ENCODE measurements at places on chromosomes 16 and 17. TPM values are rescaled to one million over a fixed set of nuclear protein-coding genes. Genes with fewer than 3 reads are reported as not detected.

The HSD11B2 gene
- total RNA-seq: 18.8 TPM

- DNase-seq: no peak
These were observed 214.0 kb upstream of the CDH13 start for GRCh38 chr16:82412770-82413169.

- no peak for DNase-seq
These were observed 25.0 kb downstream of the WIPI1 start for GRCh38 chr17:68432086-68432864.

- DNase-seq: no peak
These were observed 174.9 kb downstream of the VPS53 start for GRCh38 chr17:539766-540165.

GRCh38 chr16:75238853-75239541 lies 12.4 kb downstream of the BCAR1 start:
- no peak for DNase-seq

The ZNF19 gene
- total RNA-seq: 5.8 TPM

DNA sequence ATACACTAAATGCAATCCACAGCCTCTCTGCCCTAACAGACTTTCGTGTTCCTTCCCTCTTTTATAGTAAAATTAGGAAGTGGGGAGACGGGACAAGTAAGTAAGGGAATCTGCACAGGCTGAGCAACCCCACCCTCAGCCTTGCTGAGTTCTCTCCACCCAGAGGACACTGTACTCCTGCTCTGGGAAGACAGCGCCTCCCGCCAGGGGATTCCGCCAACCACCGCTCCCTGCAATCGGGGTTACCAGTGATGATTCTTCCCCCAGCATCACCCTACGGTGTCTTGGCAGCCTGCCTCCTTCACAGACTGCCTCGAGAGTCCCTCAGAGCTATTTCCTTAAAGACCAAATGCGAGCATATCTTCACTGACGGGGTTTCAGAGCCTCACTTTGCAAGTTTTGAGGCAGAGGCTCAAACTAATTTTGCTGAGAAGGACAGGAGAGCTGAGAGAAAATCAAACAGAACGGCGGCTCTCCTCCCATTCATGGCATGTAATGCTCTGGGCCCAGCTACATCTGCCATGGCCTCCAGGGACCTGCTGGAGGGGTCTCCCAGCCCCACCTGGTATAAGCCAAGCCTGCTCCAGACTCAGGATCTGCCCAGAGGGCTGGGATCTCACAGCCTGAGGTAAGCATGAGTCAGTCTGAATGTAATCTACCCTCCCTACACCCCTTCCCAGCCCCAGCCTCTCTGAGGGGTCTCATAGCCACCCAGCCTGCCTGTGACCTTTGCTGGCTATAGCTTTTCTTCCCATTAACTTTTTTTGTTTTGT lies 22.7 kb upstream of the ASGR2 start:
- no peak for DNase-seq

DNA sequence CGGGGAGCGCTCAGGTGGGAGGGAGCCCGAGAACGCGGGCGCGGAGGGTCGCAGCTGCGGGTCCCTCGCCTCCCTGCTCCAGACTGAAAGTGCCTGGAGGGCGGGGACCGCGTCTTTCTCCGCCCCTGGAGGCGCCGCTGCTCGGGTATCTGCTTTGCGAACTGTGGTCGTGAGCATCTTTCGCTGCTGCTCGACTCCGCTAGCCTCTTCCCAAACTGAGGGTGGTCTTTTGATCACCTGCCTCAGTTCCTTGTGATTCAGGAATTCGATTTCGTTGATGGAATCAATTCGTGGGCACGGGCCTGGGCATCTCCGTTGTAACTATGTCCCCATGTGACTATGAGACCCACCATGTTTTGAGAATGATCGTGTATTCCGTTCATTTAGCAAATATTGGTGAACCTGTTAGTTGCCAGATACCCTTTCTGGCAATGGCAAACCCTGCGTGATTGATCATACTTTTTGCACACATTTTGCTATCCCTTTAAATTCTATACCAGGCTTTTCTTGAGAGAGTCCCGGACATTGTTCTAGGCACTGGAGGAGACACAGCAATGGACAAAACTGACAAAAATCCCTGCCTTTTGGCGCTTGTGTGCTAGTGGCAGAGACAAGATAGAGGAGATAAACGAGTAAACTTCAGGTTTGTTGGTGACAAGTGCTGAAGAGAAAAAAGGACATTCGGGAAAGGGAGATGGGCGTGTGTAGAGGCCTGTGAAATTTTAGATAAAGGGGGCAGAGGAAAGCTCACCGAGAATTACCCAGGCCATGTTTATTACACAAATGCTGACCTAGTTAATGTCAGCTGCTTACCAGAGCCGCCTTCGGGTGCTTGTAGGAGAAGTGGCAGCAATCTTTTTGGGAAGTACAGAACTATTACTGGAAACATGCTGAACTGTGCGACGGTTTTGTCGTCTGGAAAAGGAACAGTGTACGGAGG lies 948 bp downstream of the UTP18 start:
- peak; percentile 95 for DNase-seq

The ALKBH5 gene
- 80.9 TPM for total RNA-seq

GRCh38 chr16:90043526-90043925 lies 24.3 kb upstream of the DBNDD1 start:
- DNase-seq: no peak

DNA sequence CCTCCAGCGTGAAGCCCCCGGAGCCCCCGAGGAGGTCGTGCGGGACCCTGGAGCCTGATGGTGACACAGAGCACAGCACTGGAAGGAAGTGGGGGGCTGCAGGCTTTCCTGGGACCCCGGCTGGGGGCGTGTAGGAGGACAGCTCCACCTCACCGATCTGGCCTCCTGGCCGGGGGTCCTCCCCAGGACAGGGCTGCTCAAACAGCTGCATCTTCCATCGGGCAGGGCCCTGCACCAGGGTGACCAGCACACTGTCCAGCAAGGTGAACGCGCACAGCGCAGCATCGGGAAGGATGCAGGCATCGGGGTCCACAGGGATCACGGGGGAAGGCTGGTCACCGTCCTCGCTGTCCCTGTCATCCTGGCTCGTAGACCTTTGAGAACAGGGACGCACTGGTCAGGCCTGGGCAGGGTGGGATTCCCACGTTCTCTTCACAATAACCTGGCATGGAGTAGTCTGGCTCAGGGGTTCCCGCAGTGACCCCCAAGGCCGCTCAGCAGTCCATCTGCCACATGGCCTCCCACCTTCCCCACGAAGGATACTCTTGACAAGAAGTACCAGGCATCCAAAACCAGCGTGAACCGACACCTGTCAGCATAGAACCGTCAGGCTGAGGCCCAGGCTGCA lies 1.2 kb downstream of the FAAP100 start:
- no peak for DNase-seq

GRCh38 chr16:4450430-4450829 lies 24.0 kb downstream of the NMRAL1 start:
- no peak for DNase-seq

The HBA2 gene
- total RNA-seq: not detected

DNA sequence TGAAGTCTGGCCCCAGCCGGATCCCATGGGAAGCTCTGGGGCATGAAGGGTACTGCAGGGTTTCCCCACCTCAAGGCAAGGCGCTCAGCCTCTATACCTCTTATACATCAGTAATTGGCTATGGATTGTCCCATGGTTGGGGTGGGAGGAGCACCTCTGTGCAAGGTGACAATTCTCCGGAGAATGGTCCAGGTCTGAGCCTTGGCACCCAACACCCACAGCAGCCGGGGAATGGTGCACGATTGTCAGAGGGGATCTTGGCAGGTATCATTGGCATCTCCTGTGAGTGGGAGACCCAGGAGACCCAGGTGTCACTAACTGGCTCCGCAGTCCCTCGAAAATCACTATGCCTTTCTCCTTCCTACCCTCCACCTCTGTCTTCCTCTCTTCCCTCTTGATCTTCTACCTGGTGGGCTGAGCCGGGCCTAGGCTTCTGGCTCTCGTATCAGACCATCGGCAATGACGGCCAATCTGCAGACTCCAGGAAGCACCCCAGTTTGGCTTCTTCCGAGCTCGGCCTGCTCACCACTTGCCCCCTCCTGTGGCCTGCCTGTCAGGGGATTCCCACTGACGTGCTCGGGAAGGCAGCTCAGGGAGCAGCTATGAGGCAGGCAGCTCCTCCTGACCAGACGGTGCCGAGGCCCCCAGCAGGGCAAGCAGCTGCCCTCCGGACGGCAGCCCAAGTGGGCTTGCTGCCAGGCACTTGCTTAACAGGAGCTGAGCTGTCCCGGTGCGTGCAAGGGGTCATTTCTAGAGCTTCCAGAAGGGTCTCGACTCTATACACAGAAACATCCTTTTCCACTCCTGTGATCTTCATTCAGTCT lies 10.0 kb upstream of the CALB2 start:
- no peak for DNase-seq

The CCL16 gene
- total RNA-seq: not detected

The TBC1D3 gene
- 0.18 TPM for total RNA-seq

DNA sequence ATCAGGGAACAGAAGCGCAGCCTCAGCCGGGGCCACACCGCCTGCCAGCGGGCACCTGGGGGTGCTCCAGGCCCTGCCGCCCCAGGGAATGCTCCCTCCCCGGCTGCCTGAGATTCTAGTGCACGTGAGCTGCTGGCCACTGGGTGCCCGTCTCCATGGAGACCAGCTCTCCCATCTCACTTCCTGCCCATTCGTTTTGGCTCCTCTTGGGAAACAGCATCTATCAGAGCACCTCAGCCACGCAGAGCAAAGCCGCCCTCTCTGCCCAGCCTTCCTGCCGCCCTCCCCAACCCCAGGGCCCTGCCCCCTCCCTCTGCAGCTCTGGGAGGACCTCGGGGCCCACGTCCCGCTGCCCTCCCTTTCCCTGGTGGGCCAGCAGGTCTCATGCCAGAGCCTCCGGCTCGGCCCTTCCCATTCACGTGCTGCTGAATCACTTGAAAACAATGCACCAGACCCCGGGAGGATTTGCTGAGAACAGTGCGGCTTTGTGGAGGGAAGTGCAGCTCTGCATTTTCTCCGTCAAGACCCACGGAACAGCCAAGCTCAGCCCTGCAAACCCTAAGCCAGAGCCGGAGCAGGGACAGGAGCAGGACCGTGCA lies 19.4 kb downstream of the CEP295NL start:
- DNase-seq: peak; percentile 92

- DNase-seq: peak; percentile 90
These were observed 13.6 kb downstream of the G6PC3 start for GRCh38 chr17:44084131-44084538.

GRCh38 chr16:84732674-84733352 lies 33.0 kb downstream of the USP10 start:
- no peak for DNase-seq

The ZC3H7A gene
- 38.5 TPM for total RNA-seq

GRCh38 chr16:70395345-70395901 lies 43.5 kb downstream of the ST3GAL2 start:
- DNase-seq: peak; percentile 97

The WNT9B gene
- not detected for total RNA-seq

The SERPINF2 gene
- 3.1 TPM for total RNA-seq

- DNase-seq: no peak
These were observed 31.6 kb downstream of the IQCK start for GRCh38 chr16:19749571-19750080.

The RNF112 gene
- 1.9 TPM for total RNA-seq

DNA sequence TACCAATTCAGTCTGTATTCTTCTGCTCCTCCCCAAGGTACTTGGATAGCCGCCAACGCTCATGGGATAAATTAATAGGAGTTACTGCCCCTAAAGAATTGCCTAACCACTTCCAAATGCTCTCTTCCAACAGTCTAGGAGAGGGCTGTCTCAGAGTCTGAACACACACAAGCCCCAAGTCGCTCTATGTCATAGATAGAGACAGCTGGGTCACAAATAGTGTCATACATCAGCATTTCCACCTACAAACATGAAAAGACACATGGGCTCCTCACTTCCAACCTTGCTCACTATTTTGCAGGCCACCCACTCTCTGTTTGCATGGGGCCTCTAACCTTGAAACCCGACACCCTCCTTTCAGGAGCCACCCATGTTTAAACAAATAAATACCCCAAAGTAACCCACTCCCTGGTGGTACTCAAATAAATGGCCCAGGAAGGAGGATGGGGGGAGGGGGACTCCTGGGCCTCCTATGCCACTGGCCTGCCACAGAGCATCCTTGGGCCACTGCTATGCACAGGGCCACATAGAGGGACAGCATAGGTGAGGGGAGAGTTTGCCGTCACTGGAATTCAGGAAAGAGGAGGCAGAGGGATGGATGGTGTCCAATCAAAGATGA lies 265.9 kb downstream of the SOX9 start:
- DNase-seq: peak; percentile 65

- DNase-seq: no peak
These were observed 7.4 kb upstream of the NUDT16L1 start for GRCh38 chr16:4685776-4686496.

The ZPBP2 gene
- total RNA-seq: not detected

DNA sequence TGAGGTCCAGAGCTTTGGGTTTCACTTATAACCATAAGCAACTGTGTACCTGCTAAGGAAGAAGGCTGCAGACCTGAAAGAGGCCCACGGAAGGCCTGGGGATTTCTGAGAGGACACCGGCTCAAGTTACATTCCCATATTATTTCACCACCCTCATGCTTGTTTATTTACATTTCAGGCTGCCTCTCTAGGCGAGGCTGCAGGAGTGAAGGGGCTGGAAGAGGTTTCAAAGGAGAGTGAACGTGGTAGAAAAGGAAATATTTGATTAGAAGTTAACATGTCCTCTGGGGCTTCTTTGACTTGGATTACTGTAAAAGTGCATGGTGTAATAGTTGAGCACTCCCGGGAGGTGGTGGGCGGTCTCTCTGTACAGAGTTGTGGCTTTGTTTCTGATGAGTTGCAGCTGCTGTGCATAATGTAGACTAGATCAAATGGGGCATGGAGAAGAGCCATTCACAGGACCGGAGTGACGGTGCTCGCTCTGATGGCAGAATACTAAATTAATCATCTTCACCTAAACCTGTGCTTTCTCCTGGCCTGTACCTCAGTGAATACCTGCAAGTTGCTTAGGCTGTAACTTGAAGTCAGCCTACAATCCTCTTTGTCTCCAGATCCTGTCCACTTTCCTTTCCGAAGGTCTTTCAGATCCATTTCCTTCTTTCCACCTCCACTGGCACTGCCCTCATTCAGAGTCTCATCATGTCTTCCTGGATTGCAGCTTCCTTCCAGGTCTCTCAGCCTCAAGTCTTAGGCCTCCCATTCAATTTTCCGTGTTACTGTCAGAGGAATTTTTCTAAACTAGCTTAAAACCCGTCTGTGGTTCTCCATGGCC lies 1.9 kb upstream of the CPD start:
- no peak for DNase-seq

The KRTAP2-3 gene
- total RNA-seq: not detected
